GM04503 (cell line): ENCODE measurements at places on chromosomes 5 and 9.

DNA sequence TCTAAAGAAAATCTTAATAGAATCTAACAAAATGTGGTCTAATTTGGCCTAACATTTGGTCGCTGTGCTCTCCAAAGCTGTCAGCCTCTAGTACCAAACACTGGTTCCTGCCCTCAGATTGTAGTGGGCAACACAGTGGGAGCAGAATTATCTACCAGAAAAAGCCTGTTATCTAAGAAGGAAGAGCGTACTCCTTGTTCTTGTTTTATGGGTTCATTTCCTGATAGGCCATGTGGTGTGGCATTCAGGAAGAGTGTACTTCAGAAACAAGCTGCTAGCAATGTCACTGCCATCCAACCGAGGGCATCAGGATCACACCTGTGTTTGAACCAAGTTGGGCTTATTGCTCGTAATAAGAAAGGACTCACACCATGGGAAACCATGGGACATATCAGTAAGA is 487.9 kb upstream of the DAP start:
- no peak for DNase-seq

- no peak for DNase-seq
These were observed 50.2 kb upstream of the RNF38 start for GRCh38 chr9:36450110-36450732.

GRCh38 chr9:114905170-114905940 is 25.0 kb downstream of the TNFSF8 start:
- DNase-seq: no peak

GRCh38 chr9:3177936-3178335 is 334.0 kb upstream of the PUM3 start:
- DNase-seq: peak; percentile 54

GRCh38 chr5:165425594-165425993 is 1920.2 kb downstream of the MAT2B start:
- DNase-seq: no peak

- DNase-seq: no peak
These were observed 27.2 kb downstream of the NCBP1 start for GRCh38 chr9:97660847-97661246.

DNA sequence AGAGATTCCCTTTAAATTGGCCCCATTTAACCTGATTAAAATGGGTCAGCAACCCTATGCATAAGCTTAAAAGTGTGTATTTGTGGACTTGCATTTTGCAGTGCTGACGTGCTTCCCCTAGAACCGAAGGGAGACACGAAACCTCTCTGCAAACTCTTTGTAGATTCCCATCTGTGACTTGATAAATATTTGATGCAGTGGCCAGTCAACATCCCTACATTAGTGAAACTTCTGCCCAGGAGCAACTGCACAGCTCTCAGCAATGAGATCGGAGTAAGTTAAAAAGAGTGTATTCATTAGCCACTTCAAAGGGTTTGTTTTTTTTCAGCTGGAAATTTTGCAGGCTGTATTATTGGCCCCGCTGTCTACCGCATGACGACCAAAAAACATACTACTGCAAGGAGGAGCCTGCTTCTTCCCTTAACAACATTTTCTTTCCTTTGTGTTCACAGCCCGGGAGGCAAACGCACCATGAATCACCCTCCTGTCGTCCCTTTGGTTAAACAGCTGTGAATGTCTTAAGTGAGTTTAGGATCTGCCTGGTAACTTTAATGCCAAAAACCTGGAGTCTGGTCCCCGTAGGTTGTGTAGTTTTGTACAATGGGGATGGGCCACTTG is 38.0 kb upstream of the TCERG1 start:
- no peak for DNase-seq

GRCh38 chr9:127788337-127789011 is 2.6 kb downstream of the CDK9 start:
- no peak for DNase-seq

DNA sequence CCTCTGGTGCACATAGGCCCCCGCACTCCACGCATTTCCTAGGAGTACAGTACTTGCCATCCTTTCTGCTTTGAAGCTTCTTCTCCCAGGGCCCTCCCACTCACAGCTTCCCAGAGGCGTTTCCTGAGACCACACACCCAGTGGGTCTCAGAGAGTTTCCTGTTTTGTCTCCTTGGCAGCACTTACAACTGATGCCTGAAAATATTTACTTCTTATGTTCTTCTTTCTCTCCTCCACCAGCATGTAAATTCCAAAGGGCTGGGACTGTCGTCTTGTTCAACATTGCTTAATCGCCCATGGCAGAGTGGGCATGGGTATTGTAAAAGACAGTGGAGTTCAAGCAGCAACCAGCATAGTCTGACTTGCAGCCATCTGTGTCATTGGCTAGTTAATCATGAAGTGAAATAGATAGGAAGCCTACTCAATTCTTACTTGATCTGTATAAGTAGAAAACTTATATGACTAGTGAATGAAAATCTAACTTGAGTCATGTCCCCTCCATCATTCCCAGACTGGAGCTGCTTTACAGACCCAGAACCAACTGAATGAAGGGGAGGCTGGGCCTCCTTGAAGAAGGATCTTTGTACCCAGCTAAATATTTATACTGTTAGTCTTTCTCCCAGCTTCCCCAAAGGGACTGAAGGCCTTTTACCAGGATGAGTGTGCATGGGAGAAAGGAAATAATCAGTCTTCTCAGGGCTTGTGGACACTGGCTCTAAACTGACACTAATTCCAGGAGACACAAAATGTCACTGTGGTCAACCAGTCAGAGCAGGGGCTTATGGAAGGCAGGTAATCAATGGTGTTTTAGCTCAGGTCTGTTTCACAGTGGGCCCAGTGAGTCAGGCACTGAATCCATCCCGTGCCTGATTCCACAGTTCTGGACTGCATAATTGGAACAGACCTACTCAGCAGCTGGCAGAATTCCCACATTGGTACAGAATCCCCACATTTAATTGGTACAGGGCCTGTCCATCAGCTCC is 116.4 kb downstream of the SV2C start:
- DNase-seq: no peak

DNA sequence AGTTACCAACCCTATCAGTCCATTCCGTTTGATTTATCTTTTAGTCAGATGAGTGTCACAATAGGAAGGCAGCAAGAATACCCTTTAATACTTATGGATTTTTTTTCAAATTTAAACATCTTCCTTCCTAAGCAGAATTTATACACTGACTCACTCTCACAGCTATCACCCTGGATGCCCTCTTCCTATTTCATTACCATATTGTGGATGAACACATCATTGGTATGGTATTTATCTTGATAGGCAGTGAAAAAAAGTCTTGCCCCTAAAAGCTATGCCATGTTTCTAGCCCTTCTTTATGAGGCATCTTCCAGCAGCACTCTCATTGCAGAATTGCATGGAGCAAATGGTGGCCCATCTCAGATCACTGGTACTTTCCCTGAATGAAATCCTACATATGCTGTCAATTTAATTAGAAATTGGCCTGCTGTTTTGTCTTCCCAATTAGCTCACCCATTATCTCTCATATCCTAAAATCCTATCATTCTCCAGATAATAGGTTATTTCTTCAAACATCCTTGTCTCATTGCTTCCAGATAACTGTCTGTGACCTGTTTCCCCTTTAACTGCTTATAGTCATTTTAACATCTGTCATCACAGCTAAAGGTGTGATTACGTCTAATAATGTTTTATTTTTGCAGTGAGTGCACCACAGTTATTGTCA is 433.5 kb upstream of the POU5F2 start:
- no peak for DNase-seq
